Activated naive CD4-positive, alpha-beta T cell (primary cell): ENCODE measurements at places on chromosomes 7 and 10.
A peak's percentile ranks its signal among the peaks of the same experiment; 100 is the strongest.

DNA sequence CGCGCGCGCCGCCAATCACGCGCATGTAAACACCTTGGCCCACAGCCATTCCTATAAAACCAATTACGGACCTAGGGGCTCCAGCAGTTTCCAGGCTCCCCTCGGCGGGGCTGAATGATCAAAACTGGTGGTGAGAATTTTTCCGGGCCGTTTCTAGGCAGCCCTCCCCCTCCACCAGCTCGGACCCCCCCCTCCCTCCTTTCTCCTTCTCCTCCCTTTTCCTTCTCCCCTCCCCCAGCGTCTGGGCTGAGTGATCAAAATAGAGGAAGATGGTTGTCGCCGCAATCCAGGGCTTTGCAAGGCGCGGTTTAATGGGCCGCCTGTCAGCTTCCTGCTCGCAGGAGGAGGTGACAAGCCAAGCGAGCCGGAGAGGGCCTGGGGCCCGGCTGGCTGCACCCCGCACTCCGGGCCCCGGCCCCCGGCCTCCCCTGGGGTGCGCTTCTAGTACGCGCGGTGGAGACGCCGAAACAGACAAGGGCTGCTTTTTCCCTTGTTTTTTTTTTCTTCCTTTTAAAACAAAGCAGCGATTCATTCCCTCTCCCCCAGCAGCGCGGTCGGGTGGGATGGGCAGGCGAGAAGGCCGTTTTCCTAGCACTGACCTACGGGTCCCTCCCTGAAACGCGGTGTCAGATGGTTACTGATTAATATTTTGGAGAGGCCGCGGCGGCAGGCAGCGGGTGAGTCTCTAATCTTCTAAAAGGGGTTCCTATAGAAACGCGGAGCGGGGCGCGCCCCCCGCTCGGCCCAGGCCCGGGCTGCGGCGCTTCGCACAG, 528 bp upstream of the TNRC18 start:
- no peak for DNase-seq

DNA sequence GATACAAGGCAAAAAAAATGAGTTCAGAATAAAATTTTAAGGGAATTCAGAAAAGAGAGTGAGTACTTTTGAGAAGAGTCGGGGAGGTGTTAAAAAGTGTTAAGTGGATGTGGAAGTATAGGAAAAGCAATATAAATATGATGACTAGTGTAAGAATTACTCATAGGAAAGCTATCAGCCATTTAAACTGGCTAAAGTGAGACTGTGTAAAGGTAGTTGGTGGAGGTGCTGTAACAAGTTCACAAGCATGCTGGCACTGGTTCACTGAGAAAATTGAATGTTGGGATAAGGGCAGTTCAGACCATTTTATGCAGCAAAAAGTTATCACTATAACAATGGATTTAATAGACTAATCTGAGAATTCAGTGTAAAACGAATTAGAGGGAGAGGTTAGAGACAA, 179.0 kb upstream of the DKK1 start:
- DNase-seq: no peak

DNA sequence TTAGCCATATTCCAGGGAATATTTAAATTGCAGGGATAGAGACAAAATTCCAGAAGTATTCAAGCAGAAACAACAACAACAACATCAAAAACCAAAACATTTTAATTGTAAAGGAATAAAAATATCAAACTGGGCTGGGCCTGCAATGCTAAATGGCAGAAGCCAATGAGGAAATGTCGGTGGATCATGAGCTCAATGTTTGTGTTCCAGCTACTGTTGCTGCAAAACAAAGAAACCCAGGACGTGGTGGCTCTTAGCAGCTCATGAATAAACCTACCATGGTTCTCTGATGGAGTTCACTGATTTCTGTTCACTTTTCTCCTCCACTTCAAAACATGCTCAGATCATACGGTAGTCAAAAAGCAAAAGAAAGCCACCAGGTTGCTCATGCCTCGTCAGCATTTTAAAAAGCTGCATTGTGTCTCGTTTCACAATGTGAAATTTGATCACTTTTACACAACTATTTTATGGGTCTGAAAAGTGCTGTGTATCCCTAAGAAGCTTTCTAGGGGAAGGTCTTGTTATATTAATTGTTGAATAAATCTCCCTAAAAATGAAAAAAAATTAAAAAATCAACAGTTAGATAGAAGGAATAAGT, 54.0 kb downstream of the ASNS start:
- DNase-seq: no peak

GRCh38 chr10:79230328-79230830, 116.9 kb upstream of the PPIF start:
- DNase-seq: no peak

GRCh38 chr10:50367732-50368131, 116.4 kb upstream of the ASAH2 start:
- no peak for DNase-seq

DNA sequence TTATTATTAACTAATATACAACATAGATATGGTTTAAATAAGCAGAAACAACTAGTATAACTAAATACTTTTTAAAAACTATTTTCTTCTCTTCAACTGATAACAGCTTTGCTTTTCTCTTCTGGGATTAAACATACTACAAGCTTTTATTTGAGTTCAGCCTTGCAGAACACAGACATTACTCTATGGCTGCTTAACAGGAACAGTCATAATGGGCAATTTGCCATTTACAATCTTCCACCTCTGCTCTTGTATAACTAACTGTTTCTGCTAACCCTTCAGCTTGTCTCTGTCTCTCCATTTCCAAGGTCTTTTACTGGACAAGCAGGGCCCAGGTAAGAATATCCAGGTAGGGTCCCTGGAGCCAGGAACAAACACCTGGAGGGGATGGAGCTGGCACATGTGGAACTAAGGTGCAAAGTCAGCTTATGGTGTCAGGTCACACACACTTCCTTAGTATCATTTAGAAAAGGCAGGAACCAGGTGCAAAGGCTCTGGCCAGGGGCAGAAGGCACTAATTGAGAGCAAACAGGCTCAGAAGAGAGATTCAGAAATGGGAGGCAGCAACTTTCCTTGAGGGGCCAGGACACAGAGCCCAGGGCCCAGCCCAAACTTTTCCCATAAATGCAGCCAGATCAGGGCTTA, 93.1 kb downstream of the STRA8 start:
- DNase-seq: no peak

- DNase-seq: no peak
Observed at GRCh38 chr7:51079494-51079893, 237.1 kb downstream of the COBL start.

- DNase-seq: no peak
Observed at GRCh38 chr10:50506861-50507573, 116.7 kb downstream of the SGMS1 start.

DNA sequence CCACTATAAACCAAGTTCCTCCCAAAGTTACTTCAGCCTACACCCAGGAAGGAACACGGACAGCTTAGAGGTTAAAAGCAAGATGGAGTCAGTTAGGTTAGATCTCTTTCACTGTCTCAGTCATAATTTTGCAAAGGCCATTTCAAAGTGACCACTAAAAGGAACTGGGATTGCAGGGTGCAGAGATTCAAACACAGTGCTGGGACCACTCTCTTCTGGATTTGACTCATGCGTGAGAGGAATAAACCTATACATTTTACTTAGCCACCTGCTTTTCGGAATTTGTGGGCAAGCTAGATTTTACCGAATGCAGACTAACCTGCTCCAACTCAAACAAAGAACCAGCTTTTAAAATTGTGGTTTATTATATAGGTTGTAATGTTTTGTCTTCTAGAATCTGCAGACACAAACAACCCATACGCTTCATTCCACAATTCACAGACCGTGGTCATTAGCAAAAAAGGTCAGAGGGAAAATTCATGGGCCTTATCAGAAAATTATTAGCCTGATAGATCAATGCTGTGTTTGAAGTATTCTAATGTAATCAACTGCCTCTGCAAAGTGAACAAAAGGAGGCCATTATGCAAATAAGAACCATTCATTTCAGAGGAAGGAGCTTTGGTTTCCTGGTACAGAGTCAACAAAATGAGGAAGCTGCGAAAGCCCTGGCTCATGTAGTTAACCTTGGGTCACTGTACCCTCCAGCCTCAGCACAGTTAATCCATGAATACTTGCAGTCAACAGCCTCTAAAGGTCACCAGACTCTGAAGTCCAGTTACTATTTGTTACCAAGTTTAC, 342.7 kb upstream of the KLF6 start:
- DNase-seq: no peak

DNA sequence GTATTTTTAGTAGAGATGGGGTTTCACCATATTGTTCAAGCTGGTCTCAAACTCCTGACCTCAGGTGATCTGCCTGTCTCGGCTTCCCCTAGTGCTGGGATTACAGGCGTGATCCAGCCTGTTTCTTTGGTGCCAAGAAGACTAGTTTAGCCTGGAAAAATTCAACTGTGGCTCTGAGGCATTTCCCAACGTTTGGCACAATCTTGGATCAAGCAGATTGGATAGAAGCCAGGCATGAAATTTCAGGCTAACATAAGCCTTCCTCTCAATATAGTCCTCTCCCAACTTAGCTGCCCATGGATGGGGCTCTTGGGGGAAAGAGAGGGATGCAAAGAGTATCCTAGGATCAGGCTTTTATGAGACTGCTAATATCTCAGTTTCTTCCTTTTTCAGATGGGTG, 53.8 kb downstream of the APBB1IP start:
- no peak for DNase-seq

- DNase-seq: no peak
Observed at GRCh38 chr7:149063476-149063875, 27.0 kb downstream of the ZNF786 start.

GRCh38 chr7:90892213-90892612, 296.1 kb downstream of the CDK14 start:
- DNase-seq: no peak

GRCh38 chr7:47887016-47887640, 61.1 kb downstream of the PKD1L1 start:
- no peak for DNase-seq

- DNase-seq: no peak
Observed at GRCh38 chr10:118370499-118370898, 28.4 kb upstream of the FAM204A start.

DNA sequence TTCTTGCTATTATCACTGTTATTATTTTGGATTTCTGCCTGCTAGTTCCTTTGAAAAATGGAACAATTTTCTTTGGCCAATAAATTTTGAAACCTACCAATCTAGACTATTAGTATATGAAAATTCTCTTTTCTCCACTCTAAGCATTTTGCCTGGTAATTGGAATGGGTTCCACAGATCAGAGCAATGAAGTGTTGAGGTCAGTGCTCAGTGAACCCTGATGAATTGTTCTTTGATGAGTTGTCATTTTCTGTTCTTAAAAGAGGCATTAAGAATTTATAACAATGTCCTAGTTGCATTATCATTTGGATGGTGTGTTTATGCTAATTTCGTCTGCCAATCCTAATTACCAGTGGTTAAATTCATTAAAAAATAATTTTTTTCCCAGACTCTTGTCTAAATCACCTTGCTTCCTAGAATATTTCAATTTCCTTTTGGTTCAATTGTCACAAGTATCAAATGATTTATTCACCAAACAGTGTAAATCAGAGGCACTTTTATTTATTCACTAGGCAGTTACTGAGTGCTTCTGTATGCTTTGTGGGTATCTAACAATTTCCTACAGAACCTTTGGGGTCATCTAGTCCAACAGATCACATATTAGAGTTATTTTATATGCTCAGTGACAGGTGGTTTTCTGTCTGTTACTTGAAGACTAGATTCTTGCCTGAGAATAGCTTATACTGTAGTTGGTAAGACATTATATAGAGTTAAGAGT, 239.0 kb downstream of the DNAJB9 start:
- DNase-seq: no peak

- no peak for DNase-seq
Observed at GRCh38 chr10:97830064-97830463, 19.6 kb upstream of the GOLGA7B start.

GRCh38 chr7:128904381-128905197, 5.9 kb downstream of the KCP start:
- DNase-seq: no peak

- no peak for DNase-seq
Observed at GRCh38 chr7:39672176-39672575, 48.8 kb downstream of the RALA start.

- DNase-seq: no peak
Observed at GRCh38 chr7:100013328-100013676, 2.1 kb upstream of the ZKSCAN1 start.

GRCh38 chr7:31258391-31258790, 82.1 kb downstream of the NEUROD6 start:
- no peak for DNase-seq

DNA sequence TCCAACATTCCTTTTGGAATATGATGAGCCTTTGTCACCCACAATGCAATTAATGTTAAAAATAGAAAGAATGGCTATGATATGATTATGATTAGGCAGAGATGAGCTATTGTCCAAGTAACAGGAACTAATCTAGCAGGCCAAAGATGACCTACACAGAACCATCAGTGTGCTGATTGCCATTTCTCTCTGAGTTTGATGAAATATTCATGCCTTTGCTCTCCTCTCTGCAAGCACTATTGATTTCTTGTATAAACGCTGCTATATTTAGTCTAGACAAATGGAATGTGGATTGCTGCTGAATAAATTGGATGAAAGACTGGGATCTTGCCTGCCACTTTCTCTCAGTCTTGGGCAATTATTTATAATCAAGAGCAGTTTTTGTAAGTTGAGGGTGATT, 85.4 kb downstream of the HDAC9 start:
- DNase-seq: no peak

- no peak for DNase-seq
Observed at GRCh38 chr10:38050212-38050611, 39.7 kb downstream of the ZNF33A start.

- no peak for DNase-seq
Observed at GRCh38 chr10:127319691-127320090, 123.3 kb upstream of the INSYN2A start.

GRCh38 chr10:126670056-126670894, at the start of gene C10orf90:
TSS of gene C10orf90 (minus strand) at chr10:126670693. CDS start at chr10:126670480, 213 bp downstream.
- DNase-seq: no peak

GRCh38 chr7:150378115-150378852, 846 bp upstream of the ZNF775 start:
- DNase-seq: peak; percentile 17

DNA sequence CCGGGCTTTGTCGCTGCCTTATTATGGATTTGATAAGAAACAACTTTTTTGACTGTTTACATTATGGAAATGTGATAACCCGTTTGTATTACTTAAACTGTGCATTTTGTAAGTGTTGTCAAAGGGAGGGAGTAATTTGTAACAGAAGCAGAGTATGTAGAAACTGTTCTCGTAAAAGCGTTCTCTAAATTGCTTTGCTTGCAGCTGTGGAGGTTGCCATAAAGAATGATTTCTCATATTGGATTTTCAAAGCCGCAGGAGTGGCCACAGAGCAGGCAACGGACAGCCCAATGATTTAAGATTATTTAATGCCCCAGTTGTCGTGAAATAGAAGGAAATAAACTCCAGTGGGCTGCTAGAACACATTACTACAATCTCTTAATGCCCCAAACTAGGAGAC, 114.0 kb upstream of the INSYN2A start:
- DNase-seq: no peak

GRCh38 chr10:122050311-122050710, 61.3 kb downstream of the TACC2 start:
- DNase-seq: no peak

GRCh38 chr10:75435291-75435690, 3.9 kb downstream of the LRMDA start:
- no peak for DNase-seq

DNA sequence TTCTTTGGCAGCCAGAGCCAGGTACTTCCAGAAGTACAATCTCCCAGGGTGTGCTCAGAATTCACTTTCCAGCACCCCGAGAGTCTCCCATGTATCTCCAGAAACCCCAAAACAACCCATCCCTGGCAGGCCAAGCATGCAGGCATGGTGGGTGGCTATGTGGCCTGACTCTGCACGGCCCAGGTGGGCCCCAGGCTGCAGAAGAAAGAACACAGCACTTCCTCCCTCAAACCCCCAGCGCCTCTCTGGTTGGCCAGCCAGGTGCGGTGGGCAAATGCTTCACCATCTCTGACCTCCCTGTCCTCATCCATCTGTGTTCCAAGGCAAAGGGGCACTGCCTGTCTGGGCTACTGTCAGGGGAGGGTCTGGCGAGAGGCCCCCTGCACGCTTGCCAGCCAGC, 100.3 kb downstream of the MKI67 start:
- no peak for DNase-seq
